ENCODE measurements at places on chromosomes 1 and 21.

DNA sequence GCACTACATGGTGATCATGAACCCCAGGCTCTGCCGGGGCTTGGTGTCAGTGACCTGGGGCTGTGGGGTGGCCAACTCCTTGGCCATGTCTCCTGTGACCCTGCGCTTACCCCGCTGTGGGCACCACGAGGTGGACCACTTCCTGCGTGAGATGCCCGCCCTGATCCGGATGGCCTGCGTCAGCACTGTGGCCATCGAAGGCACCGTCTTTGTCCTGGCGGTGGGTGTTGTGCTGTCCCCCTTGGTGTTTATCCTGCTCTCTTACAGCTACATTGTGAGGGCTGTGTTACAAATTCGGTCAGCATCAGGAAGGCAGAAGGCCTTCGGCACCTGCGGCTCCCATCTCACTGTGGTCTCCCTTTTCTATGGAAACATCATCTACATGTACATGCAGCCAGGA is 589 bp downstream of the OR2W3 start:
- DNase-seq, result no peak

DNA sequence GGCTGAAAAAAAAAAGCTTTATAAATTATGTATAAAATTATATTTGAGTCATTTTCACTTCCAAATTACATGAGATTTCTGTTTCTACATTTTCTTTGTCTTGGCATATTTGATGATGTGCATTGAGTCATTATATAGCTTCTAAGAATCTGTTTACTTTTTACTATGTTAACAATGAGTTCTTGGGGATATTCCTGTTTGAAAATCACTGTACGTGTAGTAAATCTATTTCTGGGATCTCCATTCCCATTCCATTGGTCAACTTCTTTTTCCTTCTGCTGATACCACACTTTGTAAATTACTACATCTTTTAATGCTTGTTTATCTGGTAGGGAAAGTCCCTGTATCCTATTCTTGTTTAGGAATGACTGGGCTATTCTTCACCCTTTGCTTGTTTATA is 43.6 kb downstream of the TNFRSF9 start:
- no peak for DNase-seq

- DNase-seq, result peak; percentile 91
Observed at GRCh38 chr21:36028127-36029069, 31.9 kb downstream of the SETD4 start.

DNA sequence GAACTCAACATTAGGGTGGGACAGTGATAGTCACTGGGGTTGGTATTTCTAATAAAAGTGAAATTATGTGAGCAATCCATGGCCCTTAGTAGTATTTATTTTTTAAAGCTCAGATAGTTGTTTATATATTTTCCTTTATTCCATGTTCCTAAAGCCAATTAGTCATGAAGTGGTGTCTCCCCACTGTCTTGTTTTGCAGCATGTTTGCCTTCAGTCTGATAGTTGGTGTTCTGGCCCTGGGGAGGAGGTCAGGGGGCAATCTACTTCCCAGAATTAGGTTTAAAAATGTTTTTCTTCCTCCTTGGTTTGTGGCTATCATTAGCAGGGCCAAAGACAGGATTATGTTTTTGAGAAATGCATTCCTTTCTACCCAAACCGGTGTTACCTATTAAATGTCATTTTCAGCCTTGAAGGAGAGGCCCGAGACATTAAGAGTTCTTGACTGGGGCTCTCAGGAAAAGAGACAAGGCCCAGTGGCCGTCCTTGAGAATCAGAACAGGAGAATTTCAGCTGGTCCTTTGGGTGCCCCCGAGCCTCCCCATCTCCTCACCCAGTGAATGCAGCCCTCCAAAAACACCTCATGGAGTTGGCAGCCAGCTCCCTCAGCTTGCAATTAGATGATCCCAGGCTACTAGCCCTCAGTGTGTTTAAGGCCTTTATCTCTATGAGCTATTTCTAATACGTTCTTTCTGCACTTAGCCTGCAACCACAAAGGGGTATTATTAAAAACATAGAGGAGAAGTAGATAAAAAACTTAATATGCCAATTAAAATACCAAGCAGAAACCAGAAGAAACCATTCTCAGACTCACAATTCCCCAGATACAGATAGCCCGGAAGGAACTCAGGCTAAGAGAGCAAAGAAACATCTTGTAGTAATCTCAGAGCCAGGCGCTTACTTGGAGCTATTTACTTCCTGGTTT is 71.3 kb upstream of the NGF start:
- no peak for DNase-seq

DNA sequence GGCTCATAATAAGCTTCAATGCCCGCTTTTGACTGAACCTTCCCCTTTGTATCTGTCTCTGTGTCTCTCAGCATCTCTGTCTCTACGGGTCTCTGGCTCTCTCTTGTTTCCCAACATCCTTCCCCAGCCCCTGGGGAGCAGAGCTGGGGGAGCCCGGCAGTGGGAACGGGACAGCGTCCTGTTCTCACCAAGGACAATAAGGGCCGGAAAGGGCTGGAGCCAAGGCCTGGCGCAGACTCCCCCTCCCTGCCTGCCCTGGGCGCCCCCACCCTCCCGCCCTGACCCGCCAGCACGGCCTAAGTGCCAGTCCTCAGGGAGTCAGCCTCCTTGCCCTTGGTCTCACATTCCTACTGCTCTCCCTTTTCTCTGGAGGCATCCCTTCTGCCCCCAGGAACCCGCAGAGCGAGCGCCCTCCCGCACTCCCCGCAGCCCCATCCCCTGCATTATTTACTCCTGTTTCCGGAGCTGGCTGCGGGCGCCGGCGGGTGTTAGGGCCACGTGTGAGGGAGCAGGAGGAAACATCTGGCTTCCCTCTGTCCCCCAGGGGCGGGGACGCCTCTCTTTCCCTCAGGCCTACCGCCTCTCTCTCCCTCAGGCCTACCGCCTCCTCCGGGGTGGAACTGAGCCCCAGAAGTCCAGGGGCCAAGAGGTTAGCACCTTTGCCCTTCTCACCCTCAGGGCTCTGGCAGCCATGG is 6.5 kb downstream of the KRTCAP2 start:
- DNase-seq, result peak; percentile 62

DNA sequence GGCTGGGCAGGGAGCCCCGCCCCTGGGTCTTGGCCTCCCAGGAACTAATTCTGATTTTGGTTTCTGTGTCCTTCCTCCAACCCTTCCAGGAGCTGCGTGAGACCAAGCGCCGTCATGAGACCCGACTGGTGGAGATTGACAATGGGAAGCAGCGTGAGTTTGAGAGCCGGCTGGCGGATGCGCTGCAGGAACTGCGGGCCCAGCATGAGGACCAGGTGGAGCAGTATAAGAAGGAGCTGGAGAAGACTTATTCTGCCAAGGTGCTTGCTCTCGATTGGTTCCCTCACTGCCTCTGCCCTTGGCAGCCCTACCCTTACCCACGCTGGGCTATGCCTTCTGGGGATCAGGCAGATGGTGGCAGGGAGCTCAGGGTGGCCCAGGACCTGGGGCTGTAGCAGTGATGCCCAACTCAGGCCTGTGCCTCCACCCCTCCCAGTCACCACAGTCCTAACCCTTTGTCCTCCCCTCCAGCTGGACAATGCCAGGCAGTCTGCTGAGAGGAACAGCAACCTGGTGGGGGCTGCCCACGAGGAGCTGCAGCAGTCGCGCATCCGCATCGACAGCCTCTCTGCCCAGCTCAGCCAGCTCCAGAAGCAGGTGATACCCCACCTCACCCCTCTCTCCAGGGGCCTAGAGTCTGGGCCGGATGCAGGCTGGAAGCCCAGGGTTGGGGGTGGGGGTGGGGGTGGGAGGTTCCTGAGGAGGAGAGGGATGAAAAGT is 18.5 kb upstream of the SEMA4A start:
- DNase-seq, result no peak

DNA sequence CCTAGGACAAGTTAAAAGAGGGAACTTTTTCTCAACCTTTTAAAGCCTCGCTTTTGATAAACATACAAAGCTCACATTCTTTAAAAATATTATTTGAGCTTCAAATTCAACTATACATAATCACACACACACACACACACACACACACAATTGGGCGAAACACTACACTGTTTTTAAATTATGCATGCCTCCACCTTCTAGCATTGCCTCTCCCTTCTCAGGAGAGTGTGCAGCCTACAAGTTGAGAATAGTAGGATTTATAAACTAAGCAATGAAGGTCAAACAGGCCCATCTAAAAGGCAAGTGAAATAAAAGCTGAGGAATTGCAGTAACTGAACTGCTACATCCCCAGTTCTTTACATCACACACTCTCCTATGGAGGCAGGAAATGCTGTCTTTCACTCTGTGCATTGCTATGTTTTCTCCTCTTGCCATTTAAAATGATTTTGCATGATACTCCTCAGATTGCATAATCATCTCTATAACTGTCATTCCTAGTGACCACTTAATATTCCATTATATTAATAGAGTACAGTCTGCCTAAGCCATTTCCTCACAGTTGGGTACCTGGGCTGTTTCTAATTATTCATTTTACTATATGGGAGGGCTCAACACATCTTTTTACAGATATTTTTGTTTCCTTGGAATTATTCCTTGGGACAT is 92.5 kb upstream of the KCNE2 start:
- no peak for DNase-seq

GRCh38 chr1:150765296-150765976 is at the start of gene CTSS:
CTSS (minus strand) TSS chr1:150765778; CDS start chr1:150764763, 1,015 bp downstream.
- peak; percentile 14 for DNase-seq

- peak; percentile 66 for DNase-seq
Observed at GRCh38 chr1:31745096-31745945, 18.8 kb downstream of the ADGRB2 start.

DNA sequence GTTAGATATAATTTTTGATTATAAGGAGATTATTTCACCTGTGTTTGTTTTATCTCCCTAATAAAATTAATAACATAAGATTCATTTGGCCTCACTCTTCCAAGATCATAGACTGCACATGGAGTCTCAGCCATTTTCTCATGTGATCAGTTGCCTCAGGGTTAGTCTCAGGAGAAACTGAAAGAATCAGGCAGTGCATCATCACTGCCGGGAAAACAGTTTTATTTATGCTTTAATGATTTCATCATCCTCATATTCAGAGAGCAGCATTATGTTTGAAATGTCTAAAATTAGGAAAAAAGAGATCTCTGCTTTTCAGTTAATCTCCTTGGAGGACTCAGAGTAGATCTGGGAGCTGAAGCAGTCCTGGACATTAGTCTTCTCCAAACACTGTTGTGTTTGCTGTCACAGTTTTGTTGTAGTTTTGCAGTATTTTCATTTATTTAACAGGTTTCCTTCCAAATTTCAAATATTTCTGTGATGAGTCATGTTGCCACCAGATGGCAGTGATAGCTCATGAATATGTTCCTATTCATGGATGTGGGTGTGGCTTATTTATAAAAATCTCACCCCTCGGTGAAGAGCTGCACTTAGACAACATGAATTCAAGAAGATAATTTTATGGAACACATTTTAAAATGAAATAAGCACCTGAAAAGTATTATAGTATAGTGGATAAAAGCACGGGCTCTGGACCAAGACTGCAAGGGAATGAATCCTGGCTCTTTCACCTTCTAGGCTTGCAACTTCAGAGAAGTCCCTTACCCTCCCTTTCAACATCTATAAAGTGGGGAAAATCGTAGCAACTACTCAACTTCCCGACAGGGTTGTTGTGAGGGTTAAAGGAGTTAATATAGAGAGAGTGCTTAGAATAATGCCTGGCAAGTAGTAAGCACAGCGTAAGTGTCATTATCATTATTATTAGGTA is 31.2 kb downstream of the CHD1L start:
- DNase-seq, result peak; percentile 81

DNA sequence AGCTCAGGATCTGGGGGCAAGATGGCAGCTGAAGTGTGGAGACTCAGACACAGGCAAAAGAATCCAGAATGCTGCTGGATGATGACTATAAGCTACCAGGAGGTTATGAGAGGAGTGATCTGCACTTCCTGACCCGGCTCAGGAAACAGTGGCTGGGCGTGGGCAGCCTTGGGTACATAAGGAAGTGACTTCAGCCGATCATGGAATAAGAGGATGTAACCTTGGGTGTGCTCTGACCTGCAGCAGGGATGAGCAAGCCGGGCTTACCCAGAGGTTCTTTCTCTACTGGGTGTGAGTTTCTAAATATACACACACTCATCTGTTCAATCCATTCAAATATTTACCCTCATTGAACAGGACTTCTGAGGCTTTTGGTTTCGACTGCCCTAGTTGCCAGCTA is 62.7 kb downstream of the CD34 start:
- no peak for DNase-seq

DNA sequence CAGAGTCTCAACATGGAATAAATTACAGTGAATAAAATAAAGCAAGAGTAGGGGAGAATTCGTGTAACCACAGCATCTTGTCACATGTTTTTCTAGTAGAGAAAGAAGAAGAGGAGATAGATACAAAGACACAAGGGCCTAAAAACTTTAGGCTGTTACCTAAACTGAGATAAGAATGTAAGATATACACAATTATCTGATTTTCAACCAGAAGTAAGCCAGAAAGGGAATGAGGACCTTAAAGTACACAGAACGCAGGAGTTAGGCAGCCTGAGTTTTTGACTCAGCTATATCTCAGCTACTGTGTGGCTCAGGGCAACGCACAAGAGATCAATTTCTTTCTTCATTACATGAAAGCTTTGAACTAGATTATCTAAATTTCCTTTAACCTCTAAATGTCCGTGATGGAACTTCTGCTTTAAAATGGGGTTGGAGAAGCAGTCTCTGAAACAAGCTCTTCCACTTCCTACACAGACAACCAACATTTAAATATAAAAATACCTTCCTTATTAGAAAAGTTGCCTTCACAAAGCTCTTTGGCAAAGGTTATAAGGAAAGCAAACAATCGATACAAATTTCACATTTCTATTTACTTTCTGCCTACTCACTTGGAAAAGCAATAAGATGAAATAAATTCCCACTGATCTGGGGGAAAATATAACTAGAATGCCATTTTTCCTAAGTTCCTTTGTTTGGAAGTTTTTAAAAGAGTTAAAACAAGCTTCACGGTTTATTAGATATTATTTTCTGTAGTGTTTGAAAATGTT is 5.2 kb upstream of the RGS13 start:
- no peak for DNase-seq

GRCh38 chr1:63797056-63797726 is 23.4 kb downstream of the ROR1 start:
- DNase-seq, result no peak

DNA sequence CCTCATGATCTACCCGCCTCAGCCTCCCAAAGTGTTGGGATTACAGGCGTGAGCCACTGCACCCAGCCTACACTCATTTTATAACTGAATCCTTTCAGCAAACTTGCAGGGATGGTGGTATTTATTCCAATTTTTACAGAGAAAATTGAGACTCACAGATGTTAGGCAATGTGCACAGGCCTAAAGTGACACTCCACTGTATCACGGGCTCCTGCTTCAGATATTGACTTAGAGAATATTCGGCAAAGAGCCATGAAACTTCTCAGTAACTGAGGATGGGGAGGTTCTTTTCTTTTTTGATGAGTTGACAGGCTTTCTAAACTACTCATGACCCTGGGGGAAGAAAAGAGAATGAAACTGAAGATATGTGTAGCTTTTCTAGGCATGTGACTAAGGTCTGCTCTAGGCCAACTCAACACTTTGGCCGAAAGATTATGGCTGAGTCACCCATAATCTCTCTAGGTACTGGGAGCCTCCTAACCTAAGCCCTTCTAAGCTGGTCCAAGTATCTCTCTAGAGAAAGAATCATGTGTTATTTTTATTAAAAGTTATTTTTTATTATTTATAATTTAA is 19.9 kb upstream of the PTCH2 start:
- no peak for DNase-seq
